HT1080 (cell line): ENCODE measurements at places on chromosomes 3 and 15. TPM values are rescaled to one million over a fixed set of nuclear protein-coding genes. Genes with fewer than 3 reads are reported as not detected.
A peak's percentile ranks its signal among the peaks of the same experiment; 100 is the strongest.

DNA sequence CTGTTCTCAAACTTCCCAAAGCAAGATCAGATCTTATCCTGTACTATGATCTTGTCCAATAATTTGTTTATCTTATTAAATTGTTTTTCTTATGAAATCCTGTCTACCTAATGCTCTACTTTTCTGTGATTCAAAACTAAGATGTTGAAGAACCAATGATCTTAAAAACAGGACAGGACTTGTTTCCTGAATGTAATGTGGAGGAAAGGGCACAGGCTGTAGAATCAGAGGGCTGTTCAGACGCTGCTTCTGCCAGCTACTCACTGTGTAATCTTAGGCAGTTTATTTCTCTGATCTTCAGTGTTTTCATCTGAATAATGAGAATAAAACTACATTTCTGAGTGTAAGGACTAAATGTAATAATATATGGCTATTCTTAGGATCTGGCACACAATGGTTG is 20.1 kb upstream of the DMXL2 start:
- DNase-seq = no peak

DNA sequence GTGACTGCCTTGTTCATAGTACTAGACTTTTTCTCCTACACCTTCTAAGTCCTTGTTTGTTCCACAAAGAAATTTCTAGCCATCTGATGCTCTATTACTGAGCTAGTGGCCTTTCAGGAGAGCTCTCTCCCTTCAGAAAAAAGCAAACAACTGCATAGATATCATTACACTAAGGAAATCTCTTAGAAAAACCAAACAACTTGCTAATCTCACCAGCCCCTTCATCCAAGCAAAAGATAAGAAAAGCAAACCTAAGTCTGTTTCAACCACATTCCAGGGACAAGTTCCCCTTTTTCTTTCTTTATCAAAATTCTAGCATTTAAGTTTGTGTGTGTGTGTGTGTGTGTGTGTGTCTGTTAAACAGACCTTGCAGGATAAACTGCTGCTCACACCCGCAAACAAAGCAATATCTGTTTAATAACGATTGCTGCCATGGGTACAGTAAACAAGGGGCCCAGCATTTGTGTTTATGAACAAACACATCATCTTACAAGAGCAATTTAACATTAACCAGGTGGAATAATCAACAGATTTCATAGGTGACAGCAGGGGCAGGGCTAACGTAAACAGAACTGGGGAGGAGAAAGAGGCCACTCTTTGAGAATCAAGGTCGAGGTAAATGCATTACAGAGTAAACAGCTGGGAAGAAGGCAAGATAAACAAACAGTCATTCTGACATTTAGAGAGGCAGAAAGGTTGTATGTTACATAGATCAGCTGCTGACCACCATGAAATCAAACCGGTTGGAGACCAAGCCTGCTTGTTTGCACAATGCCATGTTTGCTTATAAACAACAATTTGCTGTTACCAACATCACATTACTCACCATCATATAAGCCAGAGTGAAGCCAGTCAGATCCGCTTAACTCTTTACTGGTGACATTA is 375.1 kb downstream of the FOXP1 start:
- no peak for DNase-seq

DNA sequence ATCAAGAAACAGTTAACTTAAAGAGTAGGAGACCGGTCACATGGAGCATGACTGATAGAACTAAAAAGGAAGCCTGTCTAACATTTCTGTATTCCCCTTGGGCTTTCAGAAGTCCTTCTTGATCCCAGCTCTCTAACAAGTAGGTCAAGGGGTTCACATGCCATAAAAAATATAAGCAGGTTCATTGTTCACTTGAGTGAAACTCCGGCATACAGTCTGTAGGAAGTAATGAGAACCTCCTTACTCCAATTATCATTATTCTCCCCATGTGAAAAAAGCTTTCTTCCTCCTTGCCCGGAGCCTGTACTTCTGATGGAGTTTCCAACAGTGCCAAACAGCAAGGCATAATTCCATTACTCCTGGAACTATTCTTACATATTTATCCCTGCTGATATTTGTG is 242.8 kb upstream of the CNTN4 start:
- no peak for DNase-seq

GRCh38 chr3:18111796-18112232 is 313.3 kb downstream of the SATB1 start:
- DNase-seq = peak; percentile 71

The PPIP5K1 gene
- 4.1 and 6.7 TPM in 2 replicates for total RNA-seq

DNA sequence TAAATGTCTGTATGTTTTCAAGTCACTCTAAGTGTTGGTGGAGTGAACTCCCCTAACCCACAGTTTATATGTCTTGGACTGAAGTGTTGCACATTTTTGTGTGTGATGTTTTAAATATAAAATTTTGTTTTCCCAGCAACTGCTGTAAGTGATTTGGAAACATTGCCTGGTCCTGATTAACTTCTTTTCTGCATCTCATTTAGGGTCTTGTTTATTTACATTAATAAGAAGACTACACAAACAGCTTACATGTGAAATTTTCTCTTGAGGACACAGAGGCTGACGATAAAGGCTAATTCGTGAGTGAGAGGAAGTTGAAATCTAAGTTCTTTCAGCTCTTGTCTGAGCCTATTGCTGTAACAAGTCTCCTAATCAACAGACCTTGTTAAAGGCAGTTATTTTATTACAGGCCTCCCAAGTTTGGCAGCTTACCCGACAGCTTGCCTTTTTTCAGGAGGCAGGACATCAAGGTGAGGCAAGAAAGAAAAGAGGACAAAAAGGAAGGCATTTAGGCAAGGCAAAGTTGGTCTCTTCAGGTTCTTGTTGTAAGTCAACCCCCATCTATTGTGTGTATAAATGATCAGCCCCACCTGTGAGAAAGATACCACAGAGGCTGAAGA is 177.7 kb upstream of the NR2E3 start:
- no peak for DNase-seq

- peak; percentile 59 for DNase-seq
Observed at GRCh38 chr3:107928084-107928445, 162.8 kb downstream of the CD47 start.

- no peak for DNase-seq
Observed at GRCh38 chr3:177735431-177735830, 538.1 kb upstream of the TBL1XR1 start.

DNA sequence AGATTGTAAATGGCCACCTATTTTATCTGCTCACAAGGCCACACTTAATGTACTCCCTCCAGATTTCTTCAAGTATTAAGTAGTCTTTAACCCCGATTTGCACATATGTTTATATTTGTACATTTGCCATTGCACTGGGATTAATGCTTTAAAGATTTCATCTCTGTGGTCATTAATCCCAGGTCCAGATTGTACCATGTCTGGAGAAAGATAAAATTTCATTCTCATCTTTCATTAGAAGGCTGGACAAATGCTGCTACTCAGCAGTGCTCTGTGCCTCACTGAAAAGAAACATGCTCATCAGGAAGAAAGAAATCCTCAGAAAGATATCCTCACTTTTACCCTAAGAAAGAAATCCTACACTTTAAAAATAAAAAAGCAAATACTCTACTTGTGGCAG is 62.5 kb upstream of the LRRC3B start:
- DNase-seq = no peak

The SMARCC1 gene
- total RNA-seq = 45.3 and 53.2 TPM in 2 replicates

GRCh38 chr3:27985369-27986035 is 255.9 kb upstream of the CMC1 start:
- peak; percentile 27 for DNase-seq

DNA sequence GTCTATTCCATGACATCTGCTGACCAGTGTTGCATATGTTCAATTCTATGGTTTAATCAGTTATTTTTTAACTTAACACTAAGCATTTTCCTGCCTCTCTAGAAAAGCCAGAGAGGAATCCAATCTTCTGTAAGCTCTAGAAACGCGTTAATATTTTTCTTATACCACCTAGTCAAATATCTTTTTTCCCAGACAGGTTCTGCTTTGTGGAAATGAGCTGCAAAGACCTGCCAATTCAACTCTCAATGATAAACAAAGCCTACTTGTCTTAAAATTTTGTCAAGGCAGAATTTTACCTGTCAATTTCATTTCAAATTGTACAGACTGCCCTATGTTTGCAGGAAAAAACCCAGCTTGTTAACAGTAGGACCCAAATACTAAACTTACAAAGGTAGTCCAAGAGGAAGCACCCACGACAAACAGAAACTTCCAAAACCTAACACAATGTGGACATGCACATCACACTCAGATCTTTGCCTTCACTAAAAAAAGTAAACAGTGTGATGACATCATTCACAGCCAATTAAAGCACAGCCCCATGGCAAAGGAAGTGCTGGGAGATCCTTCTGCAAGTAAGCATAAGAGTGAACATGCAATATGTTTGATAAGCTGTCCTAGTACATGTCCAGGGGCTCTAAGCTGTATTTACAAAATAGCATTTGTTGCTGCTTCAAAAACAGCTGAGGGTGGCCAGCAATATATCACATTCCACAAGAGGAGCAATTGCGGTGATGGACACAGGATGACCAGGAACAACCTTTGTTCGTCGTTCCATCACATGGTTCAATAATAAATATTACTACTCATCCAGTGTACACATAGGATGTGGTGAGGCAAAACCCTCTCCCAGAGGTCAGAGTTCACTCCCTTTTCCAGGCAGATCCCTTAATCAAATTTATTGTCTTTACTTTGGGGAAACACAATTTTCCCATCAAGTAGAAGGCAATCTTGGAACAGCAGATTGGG is 139.4 kb upstream of the TSC22D2 start:
- DNase-seq = no peak

The CYP11A1 gene
- total RNA-seq = 0.80 and 0.87 TPM in 2 replicates

DNA sequence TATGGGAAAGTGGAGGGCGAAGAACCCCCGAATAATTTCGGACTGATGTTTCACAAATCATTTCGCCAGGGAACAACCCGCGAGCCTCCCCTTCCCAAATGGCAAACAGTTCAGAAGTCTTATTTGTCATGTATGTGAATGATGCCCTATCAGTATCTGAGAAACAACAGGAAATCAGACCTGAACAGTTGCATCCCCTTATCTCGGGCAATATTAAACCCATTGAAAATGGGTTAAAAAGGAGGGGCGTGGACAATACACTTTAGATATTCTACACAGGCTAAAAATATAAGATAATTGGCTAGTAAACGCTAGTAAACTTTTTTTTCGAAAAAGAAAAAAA is 1003.3 kb upstream of the NR2F2 start:
- DNase-seq = no peak
